DMS79 treated with DMSO at 0.1 percent for 48 hours (cell line): ENCODE measurements at places on chromosomes 16 and 17.

GRCh38 chr17:75263055-75263454, 1.4 kb downstream of the MRPS7 start:
- no peak for DNase-seq

DNA sequence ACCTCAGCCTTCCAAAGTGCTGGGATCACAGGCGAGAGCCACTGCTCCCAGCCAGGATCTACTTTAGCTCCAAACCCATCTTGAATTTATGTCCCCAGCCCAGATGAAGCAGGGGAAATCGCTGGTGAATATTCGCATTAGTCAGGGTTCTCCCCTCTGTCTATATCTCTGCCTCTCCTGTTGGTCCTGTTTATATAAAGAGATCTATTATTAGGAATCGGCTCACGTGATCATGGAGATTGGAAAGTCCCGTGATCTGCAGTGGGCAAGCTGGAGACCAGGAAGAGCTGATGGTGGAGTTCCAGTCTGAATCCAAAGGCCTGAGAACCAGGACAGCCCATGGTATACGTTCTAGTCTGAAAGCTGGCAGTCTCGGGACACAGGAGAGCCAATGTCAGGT, 382.8 kb downstream of the SEC14L1 start:
- DNase-seq = no peak

DNA sequence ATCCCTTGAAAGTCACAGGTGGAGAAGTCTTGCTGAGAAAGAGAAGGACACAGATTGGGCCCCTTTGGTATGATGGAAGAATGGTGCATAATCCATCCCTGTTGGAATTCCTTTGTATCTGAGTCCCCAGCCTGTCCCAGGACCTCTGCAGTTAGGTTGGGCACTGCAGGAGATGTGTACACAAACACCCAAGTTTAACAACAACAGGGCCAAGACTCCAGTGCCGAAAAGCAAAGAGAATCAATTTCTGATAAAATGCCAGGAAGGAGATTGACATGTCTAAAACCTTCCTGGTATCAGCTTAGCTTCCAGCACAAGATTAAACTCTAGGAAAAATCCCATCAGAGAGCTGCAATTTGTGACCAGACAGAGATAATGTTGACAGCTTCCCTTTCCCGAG, 32.9 kb downstream of the KATNIP start:
- no peak for DNase-seq

- no peak for DNase-seq
Observed at GRCh38 chr16:49483251-49483650, 109.6 kb downstream of the C16orf78 start.

DNA sequence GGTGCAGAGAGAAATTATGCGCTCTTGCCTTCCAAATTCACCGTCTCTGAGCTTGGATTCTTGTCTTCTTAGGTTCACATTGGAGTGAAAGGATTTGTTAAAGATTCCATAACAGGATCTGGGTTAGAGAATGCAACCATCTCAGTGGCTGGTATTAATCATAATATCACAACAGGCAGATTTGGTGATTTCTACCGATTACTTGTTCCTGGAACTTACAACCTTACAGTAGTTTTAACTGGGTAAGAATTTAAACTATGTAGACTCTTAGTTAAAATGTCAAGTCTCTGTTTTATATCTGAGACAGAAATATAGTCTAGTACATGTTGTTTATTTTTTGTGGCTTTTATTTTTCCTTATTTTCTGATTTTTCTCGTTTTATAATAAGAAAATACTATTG, 42.9 kb downstream of the CPD start:
- DNase-seq = no peak

- no peak for DNase-seq
Observed at GRCh38 chr16:7268182-7268581, 64.5 kb upstream of the RBFOX1 start.
